Pulmonary artery endothelial cell (primary cell): ENCODE measurements at places on chromosomes 1 and 21. TPM values are rescaled to one million over a fixed set of nuclear protein-coding genes. Genes with fewer than 3 reads are reported as not detected.

The CR1L gene
- not detected in 2 replicates for total RNA-seq

The AIM2 gene
- not detected in 2 replicates for total RNA-seq

The CFHR4 gene
- total RNA-seq, result not detected in 2 replicates

The F11R gene
- 242 and 246 TPM in 2 replicates for total RNA-seq

The KCNE1 gene
- total RNA-seq, result 0.13 and 0.14 TPM in 2 replicates

The LCE2D gene
- total RNA-seq, result not detected in 2 replicates

The FAM78B gene
- total RNA-seq, result 0.13 and 0.49 TPM in 2 replicates

The TCP10L gene
- total RNA-seq, result 0.25 TPM in 1 of 2 replicates, not detected in the other

The COL8A2 gene
- total RNA-seq, result 3.7 and 5.6 TPM in 2 replicates

The PWP2 gene
- total RNA-seq, result 6.0 and 6.3 TPM in 2 replicates

The SIK1 gene
- 0.59 and 1.2 TPM in 2 replicates for total RNA-seq

The TMEM52 gene
- total RNA-seq, result 0.26 and 0.42 TPM in 2 replicates

The RAB13 gene
- total RNA-seq, result 74.8 and 92.5 TPM in 2 replicates

The CYP4A22 gene
- not detected in 2 replicates for total RNA-seq

The ACOT11 gene
- total RNA-seq, result 3.2 and 3.8 TPM in 2 replicates

The PAPPA2 gene
- 0.40 and 2.2 TPM in 2 replicates for total RNA-seq

The VAMP3 gene
- total RNA-seq, result 96.7 and 103 TPM in 2 replicates

The CD2 gene
- total RNA-seq, result not detected in 2 replicates

The TRAF3IP3 gene
- total RNA-seq, result not detected in 2 replicates

The CASQ1 gene
- not detected in 2 replicates for total RNA-seq

The RNF186 gene
- total RNA-seq, result not detected in 2 replicates

GRCh38 chr1:11520531-11521233 lies 41.7 kb downstream of the DISP3 start:
- no peak for DNase-seq

- DNase-seq, result no peak
Measured at GRCh38 chr1:61936839-61937238, 194.6 kb downstream of the PATJ start.

- no peak for DNase-seq
Measured at GRCh38 chr1:87044424-87044823, 130.0 kb downstream of the HS2ST1 start.

GRCh38 chr1:245510144-245510543 lies 355.4 kb downstream of the KIF26B start:
- DNase-seq, result no peak

- DNase-seq, result no peak
Measured at GRCh38 chr1:59027177-59027576, 243.3 kb upstream of the JUN start.

- DNase-seq, result no peak
Measured at GRCh38 chr1:5597171-5597850, 394.9 kb downstream of the NPHP4 start.

- no peak for DNase-seq
Measured at GRCh38 chr1:84352298-84353106, 45.8 kb upstream of the DNASE2B start.

DNA sequence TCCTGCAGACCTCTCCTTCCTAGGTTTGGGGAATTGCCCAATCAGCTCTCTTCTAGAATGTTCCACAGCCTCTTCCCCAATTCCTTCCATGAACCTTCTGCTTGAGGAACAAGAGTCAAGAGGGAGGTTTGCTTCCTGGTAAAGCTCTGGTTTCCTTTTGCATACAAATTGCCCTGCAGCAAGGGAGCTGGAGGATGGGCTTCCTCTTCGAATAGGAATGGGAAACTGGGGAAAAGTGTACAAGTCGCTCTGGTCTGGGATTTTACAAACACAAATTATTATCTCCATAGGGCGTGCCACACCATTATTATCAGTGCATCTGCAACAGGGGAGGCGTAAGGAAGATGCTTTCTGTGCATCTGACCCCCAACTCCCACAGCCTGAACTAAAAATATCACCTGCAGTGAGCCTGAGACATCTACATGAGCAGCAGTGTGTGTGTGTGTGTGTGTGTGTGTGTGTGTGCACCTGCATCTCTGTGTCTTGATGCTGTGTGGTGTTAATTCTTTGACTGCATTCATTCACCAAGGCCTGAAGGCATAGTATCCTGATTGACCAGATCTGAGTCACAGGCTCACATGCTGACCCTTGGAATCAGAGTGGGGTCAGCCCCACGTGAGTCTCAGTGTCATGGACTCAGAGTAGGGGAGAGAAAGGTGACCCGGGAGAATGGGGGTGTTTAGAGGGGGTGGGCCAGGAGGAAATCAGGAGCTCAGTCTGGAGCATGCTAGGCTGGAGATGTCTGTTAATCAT lies 272.9 kb downstream of the KAZN start:
- DNase-seq, result no peak

DNA sequence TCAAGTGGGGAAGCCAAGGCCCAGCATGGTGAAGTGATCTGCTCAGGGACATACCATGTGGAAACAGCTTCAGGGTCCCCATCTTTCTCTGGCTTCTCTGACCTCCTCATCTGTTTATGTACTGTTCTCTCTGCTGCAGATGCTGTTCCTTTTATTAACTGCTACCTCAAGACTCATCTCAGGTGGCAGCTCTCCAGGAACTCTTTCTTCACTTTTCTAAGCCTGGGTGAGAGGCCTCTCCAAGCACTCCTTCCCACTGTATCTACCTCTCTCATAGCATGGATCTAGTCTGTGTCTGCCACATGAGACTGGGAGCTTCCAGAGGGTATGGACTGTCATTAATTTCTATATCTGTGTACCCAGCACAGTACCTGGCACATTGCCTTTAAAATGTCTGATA lies 73.4 kb upstream of the PPM1J start:
- no peak for DNase-seq

GRCh38 chr21:28272272-28272992 lies 720.2 kb downstream of the LTN1 start:
- DNase-seq, result no peak

DNA sequence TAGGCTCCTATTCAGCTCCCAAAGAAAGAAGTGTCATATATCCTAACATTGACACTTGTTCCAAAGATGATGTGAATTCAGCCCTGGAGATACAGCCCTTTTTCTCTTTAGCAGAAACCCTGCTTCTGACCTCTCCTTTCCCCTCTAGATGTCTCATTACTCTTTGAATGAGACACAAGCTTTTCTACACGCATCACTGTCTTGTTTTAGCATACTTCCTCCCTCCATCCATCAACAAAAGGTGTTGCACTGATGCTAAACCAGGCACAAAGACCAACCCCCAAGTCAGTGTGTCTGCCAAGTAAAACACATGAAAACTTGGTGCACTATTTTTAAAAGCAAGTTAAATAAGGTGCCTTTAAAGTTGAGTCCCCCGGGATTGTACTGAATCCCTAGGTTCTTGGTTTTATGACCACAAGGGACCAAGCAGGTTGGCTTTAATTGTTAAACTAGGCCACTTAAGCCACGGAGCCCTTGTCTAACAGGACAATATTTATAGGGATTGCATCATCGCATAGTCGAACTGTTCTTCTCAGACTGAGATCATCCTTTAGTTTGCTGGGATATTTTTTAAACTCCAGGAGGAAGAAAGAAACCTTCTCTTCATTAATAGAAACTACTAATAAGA lies 101.0 kb upstream of the GUCA2B start:
- DNase-seq, result no peak

- no peak for DNase-seq
Measured at GRCh38 chr1:180997843-180998504, 24.7 kb downstream of the STX6 start.

DNA sequence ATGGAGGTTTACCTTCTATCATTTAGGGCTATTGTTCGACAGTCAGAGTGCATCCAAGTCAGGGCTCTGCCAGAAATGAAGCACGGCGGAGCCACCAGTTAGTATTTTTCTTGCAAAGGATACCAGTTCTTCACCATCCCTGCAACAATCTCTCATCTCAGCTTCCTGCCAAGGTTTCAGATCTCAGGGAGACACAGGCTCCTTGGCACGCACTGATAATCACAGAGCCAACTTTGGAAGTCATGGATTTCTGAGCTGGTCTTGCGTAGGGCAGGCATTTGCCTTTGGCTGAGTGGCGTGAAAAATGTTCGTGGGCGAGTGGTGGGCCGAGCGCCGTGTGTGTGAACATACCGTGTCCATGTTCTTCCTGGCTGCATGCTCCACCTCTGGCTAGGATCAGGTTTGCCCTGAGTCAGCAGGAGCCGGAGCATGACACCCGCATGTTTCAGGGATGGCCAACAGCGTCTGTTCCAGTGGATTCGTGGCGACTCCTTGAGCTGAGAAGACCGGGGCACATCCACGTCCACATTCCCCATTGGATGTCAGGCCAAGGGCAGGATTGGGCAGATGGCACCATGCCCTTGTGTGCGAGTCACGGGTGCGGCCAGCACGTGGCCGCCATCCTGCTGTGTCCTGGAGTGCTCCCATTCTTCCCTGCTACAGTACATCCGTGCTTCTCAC lies 118.5 kb upstream of the C1orf174 start:
- DNase-seq, result no peak

- no peak for DNase-seq
Measured at GRCh38 chr1:40965531-40965930, 14.0 kb upstream of the CTPS1 start.

GRCh38 chr1:238161955-238162354 lies 271.2 kb upstream of the ZP4 start:
- no peak for DNase-seq

DNA sequence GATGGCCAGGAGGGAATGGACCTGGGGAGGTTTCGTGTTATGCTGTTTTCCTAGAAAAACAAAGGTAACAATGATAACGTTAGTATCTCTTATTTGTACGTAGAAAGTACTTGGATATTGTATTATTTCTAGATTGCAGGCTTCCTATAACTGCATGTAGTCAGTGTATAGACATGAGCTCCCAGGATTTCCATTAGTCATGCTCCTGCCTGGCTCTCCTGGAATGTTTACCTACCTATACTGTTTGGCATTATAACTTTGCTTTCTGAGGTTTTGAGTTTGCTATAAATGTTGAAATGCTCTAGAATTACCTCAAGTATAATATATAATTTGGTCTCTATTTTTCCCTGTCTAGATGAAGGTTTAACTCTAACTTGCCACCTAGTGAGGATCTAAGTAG lies 66.1 kb downstream of the TTC3 start:
- DNase-seq, result no peak

- no peak for DNase-seq
Measured at GRCh38 chr1:228448372-228448771, 31.7 kb upstream of the TRIM17 start.

GRCh38 chr21:15820852-15821379 lies 91.1 kb downstream of the USP25 start:
- DNase-seq, result no peak

- no peak for DNase-seq
Measured at GRCh38 chr1:25145775-25146393, 86.4 kb downstream of the SYF2 start.

- no peak for DNase-seq
Measured at GRCh38 chr1:59266927-59267293, 30.0 kb upstream of the FGGY start.

DNA sequence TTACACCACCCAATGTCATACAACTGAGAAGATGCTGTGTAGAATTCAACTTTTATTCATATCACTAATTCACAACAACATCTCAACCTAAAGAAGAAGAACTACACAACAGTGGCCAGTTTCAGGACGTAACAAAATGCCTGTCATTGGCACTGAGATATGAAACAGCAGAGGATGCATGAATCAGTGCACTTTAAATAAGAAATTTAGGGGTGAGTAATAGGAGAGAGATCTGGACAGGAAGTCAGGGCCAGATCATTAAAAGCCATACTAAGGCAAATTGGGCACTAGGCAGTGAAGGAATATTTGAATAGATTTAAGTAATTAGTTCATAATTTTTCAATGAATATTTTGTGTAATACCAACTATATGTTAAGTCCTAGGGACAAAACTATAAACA lies 510.5 kb downstream of the PLPP3 start:
- no peak for DNase-seq

DNA sequence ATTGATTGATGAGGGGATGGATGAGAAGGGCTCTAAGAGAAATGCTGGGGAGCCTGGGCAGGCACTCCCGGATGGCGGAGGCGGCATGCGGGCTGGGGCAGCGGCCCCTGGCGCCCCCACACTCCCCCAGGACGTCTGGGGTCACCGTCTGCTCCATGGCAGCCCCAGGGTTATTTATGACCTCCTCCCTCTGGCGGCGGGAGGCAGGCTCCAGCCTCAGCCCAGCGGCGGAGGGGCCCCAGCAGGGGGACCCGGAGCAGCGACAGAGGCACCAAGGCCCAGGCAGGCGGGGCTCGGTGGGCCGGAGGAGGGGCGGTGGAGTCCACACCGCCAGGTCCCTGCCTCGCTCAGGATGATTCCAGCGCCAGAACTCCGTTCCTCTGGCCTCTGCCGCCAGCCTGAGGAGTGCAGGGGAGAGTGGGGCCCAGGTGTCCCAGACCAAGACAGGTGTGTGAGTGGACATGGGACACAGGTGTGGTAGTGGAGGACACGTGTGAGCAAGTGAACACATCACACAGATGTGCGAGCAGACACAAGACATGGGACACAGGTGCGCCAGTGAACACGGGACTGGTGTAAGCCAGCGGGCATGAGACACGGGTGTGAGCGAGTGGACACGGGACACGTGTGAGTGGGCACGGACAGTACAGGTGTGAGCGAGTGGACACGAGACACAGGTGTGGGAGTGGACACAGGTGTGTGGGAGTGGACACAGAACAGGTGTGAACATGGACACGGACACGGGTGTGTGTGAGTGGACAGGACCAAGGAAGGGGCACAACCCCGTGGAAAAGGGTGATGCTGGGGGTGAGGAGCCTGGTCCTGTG lies 2.5 kb upstream of the SAMD11 start:
- no peak for DNase-seq

GRCh38 chr1:38173848-38174247 lies 127.3 kb upstream of the POU3F1 start:
- no peak for DNase-seq

GRCh38 chr1:153292740-153293479 lies 19.8 kb downstream of the PGLYRP3 start:
- DNase-seq, result no peak

DNA sequence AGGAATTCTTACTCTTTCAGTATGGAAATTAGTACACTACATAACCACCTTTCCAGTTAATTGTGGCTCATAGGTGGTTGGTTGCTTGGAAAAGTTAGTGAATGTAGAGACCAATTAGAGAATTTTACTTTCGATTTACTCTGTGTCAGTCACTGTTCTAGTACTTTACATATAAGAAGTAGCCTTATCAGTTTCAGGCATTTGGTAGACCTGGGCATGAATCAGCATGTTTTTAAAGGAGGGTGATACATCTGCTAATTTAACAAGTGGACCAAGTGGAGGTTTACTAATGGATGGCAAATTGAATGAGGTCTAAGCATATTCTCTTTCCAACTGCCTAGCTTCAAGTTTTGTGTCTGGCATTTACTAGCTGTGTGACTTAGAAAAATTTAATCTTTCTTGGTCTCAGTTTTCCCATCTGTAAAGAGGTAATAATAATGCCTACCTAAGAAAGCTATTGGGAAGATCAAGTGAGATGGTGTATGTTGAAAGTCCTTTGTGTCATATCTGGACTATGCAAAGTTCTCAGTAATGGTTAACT lies 1158.6 kb downstream of the PLA2G4A start:
- DNase-seq, result no peak

DNA sequence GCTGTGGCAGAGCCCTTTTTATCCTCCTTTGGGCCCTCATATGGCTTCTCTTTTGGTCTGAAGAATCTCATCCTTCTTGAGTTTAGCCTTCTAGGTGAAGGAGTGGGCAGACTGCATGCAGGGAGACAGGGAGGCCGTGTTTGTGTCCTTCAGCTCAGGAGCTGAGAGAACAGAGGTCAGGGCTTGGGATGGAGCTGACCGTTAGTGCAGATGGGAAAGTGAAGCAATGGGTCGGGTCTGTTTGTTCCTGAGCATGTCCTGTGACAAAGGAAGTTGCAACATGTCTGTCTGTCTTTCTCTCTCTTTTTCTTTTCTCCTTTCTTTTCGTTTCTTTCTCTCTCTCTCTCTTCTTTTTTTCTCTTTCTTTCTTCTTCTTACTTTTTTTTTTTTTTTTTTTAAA lies 14.9 kb downstream of the MAPKAPK2 start:
- DNase-seq, result no peak
